NCI-H2171 treated with DMSO at 0.1 percent for 48 hours (cell line): ENCODE measurements at places on chromosomes 13 and 19.

DNA sequence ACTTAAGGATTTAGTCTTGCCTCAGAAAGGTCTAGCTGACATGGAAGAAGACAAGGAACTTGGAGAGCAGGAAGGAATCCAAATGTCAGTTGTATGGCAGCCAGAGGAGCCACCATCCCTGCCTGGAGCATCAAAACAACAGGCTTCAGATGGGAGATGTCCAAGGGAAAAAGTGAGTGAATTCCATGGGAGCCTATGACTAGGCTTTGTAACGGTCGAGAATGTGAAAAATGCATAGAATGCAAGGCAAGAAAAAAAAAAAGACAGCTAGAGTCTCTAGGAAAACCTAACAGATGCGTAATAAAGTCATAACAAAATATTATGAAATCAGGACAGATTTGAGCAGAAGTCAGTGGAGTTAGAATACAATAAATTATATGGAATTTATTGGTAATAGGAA, 183.7 kb upstream of the LSM14A start:
- DNase-seq: no peak

GRCh38 chr19:41299755-41300089, 10.2 kb upstream of the CCDC97 start:
- DNase-seq: no peak

- no peak for DNase-seq
Measured at GRCh38 chr19:40465025-40465556, 454 bp downstream of the BLVRB start.

GRCh38 chr13:100957741-100958140, 283.1 kb upstream of the TMTC4 start:
- DNase-seq: no peak

DNA sequence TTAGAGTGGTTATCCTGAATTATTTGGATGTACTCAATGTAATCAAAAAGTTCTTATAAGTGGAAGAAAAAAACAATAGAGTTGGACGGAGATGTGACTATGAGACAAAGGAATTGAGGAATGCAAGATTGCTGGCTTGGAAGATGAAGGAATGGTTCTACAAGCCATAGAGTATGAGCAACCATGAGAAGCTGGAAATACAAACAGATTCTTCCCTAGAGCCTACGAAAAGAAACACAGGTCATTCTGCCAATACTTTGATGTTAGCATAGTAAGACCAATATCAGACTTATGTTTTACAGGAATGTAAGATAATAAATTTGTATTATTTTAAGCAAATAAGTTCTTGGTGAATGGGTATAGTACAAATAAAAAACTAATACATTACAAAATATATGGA, 249.2 kb downstream of the DIAPH3 start:
- no peak for DNase-seq

DNA sequence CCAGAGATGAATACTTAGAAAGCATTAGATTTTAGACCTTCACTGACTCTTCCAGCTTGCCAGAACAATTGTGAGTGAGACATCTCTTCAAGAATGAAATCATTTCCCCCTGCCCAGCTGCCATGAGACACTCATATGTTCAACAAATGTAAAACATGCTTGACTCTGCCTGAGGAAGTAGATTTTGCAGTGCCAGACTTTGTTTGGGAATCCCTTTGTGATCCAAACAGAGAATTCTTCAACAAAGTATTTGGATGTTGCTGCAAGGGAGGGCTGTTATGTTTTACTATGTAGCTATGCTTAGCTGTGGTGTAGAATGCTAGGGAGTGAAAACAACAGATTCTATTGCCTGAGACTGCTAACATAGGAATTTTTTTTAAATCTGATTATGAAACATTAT, 416.4 kb downstream of the DCT start:
- DNase-seq: no peak

DNA sequence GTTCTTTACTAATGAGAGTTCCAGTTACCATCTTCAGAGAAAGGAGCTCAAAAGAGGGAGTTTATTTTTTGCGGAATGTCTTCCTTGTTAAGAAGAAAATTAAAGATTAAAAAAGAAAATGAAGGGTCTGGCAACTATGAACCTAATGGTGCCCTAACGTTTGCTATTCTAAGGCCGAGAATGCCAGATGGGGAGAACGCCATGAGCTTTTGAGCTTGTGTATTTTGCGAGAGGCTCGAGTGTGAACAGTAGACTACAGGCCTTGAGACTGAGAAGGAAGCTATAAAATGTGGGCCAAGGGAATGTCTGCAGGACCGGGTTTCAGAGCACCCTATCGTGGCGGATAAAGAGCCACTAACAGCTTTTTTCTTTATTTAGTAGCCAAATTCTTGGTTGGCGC, 6.7 kb downstream of the FGF14 start:
- no peak for DNase-seq

DNA sequence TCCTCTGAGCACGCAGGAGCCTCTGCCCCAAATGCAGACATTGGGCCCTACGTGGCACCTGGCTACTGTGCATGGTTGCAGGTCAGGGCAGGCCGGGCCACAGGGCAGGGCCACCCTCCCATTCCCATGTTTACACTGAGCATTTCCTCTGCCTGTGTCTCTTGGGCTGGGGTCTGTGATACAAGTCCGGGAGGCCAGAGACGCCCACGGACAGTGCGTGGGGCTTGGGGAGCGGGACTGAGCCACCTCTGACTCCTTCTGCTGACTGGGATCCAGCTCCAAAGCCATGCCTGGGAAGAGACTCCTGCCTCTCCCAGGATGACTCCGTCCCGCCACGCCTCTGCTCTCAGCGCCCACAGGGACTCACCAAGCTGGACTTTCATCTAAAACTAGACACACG, 18.8 kb downstream of the GAS6 start:
- DNase-seq: no peak

GRCh38 chr13:91946498-91947070, 548.2 kb downstream of the GPC5 start:
- peak; percentile 78 for DNase-seq

- DNase-seq: no peak
Measured at GRCh38 chr19:13839938-13840304, 37.0 kb upstream of the NANOS3 start.

GRCh38 chr19:16627928-16628182, 149 bp downstream of the MED26 start:
- DNase-seq: no peak

DNA sequence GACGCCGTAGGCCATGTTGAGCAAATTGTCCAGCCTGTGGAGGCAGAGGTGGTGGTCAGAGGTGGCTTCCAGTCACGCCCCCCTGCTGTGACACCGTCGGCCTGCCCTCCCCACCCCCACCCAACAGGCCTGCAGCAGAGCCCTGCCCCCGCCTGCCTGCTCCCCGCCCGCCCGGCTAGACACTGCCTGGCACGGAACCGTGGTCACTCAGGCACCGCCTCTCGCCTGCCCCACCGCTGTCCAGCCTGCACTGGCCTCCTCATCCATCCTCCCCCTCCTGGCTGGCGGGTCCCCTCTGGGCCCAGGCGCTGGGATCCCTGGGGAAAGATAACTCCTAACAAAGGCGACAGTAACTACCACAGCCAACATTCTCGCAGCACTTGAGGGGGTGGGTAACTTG, 21.7 kb downstream of the PRKCSH start:
- DNase-seq: no peak

DNA sequence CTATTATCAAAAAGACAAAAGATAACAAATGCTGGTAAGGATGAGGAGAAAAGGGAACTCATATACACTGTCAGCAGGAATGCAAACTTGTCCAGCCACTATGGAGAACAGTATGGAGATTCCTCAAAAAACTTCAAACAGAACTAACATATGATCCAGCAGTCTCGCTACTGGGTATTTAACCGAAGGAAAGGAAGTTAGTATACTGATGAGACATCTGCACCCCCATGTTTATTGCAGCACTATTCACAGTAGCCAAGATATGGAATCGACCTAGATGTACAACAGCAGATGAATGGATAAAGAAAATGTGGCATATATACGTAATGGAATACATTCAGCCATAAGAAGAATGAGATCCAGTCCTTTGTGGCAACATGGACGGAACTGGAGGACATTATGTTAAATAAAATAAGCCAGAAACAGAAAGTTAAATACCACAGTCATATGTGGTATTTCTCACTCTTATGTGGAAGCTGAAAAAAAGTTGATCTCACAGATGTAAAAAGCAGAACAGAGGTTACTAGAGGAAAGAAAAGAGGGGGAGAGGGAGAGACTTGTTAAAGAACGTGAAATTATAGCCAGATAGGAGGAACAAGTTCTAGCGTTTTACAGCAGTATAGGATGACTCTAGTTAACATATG, 83.2 kb downstream of the RUBCNL start:
- DNase-seq: no peak

DNA sequence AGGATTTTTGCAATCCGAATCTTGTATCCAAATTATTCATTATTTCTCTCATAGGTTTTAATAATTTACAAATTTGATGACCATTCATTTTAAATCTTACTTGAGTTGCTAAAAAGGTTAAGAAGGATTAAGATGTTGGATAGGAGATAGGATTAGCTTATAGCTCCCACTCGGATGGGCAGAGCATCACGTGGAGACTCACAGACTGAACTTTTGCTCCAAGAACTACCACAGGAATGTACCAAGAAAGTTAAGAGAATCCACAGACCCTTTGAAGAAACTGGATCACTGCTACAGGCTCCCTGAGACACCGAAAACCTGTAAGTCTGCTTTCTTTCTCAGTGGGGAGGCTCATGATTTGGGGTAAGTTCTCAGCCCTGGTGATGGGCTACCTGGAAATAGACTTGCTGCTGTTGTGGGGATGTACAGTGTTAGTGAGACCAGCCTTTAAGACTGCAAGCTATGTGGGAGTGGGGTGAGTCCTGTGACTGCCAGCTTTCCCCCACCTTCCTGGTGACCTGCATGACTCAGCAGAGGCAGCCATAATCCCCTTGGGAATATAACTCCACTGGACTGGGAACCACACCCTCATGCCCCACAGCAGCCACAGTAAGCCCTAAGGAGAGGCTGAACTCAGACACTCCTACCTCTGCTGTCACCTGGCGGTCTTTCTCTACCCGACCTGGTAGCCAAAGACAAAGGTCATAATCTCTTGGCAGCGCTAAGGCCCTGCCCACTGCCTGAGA, 1458.0 kb downstream of the OLFM4 start:
- DNase-seq: no peak

- no peak for DNase-seq
Measured at GRCh38 chr19:47417746-47418691, 1.3 kb downstream of the MEIS3 start.

DNA sequence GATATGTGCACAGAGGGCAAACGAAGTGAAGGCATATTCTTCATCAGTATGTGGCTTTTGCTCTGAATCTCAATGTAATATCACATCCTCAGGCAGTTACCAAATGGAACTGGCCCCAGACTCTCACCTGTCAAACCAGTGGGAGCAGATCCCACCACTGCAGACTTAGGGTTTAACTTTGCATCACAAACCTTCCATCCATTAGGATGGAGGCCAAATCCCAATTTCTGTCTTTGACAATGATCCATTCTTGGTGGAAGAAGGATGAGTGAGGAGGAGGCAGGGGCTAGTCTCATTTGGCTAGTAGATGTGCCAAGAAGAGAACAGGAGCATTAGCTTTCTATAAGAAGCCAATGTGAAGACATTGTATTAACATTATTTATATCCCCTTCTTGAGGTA, 413.5 kb upstream of the SPRY2 start:
- no peak for DNase-seq

GRCh38 chr19:18385359-18385674, 641 bp upstream of the GDF15 start:
- DNase-seq: no peak

DNA sequence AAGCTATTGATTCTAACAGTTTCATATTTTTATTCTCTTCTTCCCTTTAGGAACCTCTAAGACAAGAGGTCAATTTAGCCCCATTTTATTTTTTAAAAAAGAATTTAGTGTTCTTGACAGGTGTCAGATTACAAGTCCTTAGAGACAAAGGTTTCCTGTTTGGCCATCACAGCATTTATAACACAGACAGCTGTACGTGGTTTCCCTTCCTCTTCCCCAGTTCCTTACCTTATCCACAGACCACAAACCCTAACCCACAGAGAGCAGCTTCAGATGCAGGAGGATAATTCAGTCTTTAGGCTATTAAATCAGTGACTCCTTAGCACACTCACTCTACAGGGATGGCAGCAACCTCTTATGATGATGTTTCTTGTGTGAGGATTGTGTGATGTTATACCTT, 1210.1 kb downstream of the DIAPH3 start:
- peak; percentile 4 for DNase-seq

- DNase-seq: no peak
Measured at GRCh38 chr13:94239135-94239534, 240.3 kb downstream of the DCT start.
